Transverse colon (tissue), 4 donors: ENCODE measurements at places on chromosomes 6 and 20. TPM values are rescaled to one million over a fixed set of nuclear protein-coding genes. Genes with fewer than 3 reads are reported as not detected.

Gene POU5F1
- total RNA-seq, result 11.5 TPM

Gene RIMS1
- total RNA-seq, result 0.41 TPM

Gene SPTLC3
- 9.7 TPM for total RNA-seq

Gene RSPO4
- total RNA-seq, result not detected

Gene ALDH8A1
- not detected for total RNA-seq

Gene VSTM2L
- not detected for total RNA-seq

Gene TGM2
- 52.0 TPM for total RNA-seq

Gene RNF114
- 108 TPM for total RNA-seq

Gene TGM3
- total RNA-seq, result 0.14 TPM

Gene VSX1
- not detected for total RNA-seq

Gene FAM229B
- 81.4 TPM for total RNA-seq

Gene PRR18
- not detected for total RNA-seq

Gene VWA7
- 22.1 TPM for total RNA-seq

Gene MYBL2
- total RNA-seq, result 1.1 TPM

Gene TCF21
- total RNA-seq, result 6.0 TPM
